ACHN (cell line): ENCODE measurements at places on chromosomes 1 and 21.
A peak's percentile ranks its signal among the peaks of the same experiment; 100 is the strongest.

DNA sequence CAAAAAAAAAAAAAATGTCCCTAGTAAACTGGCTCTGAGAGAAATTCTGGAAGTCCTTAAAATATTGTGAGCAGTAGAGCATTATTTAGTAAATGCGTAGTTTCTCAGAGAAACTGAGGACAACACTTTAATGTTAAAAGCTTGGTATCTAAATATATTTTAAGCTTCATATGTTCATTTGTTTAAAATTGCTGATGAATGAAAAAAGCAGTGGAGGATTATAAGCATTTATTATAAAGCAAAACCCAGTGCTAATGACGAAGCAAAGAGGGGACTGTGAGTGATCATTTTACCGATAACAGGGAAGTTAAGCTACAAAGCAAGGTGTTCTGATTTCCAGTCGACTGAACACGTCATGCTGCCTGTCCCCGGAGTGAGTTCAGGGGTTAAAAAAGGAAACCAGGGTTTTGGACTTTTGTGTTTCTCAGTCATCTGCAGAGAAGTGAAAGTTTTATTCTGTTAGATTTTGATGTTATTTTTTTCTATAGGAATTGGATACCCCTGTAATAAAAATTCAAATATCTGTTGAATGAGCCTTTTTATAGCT, 64.5 kb upstream of the SCCPDH start:
- no peak for DNase-seq

- DNase-seq = no peak
These were observed 125.3 kb upstream of the GREM2 start for GRCh38 chr1:240737298-240737697.

DNA sequence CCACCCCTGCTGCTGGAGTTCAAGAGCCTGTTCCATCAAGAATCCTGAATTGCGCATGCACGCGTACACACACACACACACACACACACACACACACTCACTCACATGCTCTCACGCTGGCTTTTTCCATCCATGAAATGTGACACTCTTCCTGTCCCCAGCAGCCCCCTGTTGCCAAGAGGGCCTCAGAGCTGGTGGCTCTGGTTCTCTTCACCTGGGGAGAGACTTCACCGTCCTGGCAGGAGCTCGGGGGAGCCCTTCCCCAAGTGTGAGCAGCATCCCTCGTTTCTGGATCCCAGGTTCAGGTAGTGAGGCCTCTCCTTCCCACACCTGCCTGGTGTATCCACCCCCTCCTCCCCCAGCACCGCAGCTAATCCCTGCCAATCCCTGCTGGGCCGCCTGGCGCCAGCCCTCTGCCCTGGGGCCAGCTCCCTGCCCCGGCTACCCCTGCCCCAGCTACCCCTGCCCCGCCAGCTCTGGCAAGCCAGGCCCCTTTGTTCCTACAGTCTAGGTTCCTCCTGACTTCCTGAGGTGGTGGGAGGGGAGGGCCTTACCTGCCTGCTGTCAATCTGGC, 9.9 kb downstream of the PLOD1 start:
- DNase-seq = no peak

GRCh38 chr1:179166663-179167417, 62.6 kb downstream of the ABL2 start:
- DNase-seq = no peak

GRCh38 chr1:3902111-3902511, 2.0 kb upstream of the C1orf174 start:
- DNase-seq = no peak

GRCh38 chr1:203148579-203148978, 21.1 kb downstream of the ADORA1 start:
- DNase-seq = no peak

- no peak for DNase-seq
These were observed 222.9 kb downstream of the COP1 start for GRCh38 chr1:175984057-175984812.

- DNase-seq = no peak
These were observed 274.0 kb upstream of the ADAMTS5 start for GRCh38 chr21:27240839-27241238.

- peak; percentile 27 for DNase-seq
These were observed 837 bp upstream of the DESI2 start for GRCh38 chr1:244651956-244652622.

DNA sequence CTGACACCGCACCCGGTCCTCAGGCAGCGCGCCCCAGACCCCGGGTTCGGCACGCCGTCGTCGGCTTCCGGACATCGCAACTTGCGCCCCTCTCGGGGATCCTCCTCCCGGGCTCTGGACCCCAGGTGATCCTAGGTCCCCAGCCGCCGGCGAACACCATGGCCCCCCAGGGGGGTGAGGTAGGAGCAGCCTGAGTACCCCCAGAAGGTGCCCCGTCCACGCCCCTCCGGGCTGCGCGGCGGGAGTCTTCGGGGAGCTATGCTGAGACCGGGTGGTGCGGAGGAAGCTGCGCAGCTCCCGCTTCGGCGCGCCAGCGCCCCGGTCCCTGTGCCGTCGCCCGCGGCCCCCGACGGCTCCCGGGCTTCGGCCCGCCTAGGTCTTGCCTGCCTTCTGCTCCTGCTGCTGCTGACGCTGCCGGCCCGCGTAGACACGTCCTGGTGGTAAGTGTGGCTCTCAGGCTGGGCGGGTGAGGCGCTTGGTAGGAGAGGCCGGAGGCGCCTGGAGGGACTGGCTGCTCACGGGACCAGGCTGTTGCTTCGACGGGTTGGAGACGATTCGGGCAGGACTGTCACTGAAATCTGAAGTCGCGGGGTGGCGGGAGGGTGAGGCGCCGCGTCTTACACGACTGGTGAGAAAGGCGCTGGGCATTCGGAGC, 367 bp downstream of the WNT2B start:
- DNase-seq = no peak

- DNase-seq = no peak
These were observed 94.0 kb downstream of the TMEM200B start for GRCh38 chr1:29029667-29030066.

DNA sequence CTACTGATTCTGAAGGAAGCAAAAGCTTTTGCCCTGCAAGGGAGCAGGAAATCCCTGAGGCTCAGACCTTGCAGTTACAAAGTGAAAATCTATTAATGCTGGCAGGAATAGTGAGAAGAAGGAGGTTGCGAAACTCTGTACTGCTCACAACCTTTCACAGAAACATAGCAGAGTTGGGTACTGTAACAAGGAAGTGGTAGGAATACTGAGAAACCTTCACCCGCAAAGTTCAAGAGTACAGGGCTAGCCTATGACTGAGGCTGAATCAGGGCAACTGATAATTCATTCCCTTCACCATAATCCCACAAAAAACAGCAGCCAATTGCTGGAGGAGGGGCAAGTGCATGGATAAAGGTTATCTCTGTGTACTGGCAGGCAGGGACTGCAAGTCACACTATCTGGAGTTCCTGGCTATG, 23.9 kb upstream of the KCTD3 start:
- DNase-seq = no peak

DNA sequence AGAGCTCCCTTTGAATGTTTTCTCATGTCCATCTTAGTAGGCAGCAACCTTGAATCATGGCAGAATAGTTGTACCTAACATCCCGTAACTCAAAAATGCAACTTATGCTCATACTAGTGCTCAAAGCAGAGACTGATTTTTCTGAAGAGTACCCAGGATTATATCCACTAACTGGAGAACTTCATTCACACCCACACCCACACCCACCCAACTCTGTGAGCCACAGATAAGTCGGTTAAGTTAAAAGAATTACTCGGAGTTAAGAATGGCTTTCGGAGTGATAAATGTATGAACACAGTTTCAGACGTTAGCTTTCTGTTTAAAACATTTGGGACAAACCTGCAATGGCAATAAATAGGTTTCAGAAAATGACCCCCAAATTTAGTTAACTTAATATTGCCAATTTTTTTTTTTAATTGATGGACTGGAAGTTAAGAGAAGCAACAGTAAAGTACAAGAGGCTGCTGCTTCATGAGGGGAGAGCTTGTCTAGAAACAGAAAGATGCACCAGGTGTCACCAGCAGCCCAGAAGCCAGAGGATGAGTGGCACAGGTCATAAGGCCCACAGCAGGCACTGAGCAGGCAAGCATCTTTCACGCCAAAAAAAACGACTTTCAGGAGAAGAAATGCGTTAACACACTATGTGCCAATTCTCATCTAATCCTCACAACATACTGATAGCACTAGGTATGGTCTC, 48.4 kb upstream of the C1orf198 start:
- DNase-seq = no peak

- peak; percentile 97 for DNase-seq
These were observed 42.5 kb upstream of the POFUT2 start for GRCh38 chr21:45330075-45330781.

- DNase-seq = no peak
These were observed 341.8 kb downstream of the NPHP4 start for GRCh38 chr1:5650283-5651026.

DNA sequence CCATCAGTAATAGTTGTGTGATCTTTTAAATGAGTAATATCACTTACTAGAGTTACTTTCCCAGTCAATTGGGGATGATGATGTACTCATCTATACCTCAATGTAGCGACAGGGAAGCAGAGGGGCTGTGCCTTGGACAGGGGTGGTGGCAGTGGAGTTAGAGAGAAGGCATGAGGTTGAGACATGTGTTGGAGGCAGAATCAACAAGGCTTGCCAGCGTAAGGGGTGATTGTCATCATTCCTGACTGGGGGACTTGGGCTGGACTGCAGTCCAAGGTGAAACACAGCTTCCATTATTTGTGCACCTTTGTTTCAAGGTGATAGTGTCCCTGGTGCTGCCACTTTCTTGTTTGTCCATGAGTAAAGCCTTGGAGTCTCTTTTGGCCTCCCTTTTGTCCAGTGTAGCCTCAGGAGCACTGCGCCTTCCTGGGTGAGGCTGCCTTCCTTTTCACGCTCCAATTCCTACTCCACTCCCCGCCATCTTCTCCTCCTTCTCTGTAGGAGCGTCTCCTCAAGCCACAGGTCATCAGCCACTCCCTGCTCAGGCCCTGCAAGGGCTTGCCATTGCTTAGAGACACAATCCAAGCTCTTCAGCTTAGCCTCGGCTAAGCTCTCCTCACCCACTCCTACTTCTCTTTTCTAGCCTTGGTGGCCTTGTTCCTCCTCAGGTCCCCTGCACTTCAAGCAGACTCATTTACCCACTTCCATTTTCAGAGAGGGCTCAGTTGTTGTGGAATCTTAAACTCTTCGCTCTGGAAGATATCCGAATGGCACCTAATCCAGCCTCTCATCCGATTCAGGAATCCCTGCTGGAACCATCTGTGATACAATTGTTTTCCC, 77.6 kb upstream of the CD34 start:
- DNase-seq = no peak

- no peak for DNase-seq
These were observed 85.9 kb downstream of the JAK1 start for GRCh38 chr1:64880449-64880848.

DNA sequence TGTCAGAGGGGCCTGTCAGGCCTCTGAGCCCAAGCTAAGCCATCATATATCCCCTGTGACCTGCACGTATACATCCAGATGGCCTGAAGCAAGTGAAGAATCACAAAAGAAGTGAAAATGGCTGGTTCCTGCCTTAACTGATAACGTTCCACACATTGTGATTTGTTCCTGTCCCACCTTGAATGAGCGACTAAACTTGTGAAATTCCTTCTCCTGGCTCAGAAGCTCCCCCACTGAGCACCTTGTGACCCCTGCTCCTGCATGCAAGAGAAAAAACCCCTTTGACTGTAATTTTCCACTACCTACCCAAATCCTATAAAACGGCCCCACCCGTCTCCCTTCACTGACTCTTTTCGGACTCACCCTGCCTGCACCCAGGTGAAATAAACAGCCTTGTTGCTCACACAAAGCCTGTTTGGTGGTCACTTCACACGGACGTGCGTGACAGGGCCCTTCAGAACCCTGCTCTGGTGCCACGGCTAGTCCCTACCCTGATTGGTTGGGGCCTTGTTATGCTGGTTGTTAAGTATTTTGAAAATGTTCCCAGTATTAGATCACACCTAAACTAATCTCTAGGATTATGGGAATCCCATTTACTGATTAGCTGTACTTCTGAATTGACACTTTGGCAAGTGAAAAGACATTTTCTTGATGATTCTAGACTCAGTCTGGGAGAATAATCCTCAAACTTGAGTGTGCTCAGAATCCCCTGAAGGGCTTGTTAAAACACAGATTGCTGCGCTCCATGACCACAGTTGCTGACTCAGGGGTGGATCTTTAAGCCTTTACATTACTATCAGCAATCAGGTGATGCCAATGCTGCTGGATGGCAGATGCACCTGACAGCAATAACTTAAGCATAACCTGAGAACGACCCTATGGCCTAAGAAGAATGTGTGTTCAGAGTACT, 28.8 kb upstream of the SPATA6 start:
- DNase-seq = no peak

DNA sequence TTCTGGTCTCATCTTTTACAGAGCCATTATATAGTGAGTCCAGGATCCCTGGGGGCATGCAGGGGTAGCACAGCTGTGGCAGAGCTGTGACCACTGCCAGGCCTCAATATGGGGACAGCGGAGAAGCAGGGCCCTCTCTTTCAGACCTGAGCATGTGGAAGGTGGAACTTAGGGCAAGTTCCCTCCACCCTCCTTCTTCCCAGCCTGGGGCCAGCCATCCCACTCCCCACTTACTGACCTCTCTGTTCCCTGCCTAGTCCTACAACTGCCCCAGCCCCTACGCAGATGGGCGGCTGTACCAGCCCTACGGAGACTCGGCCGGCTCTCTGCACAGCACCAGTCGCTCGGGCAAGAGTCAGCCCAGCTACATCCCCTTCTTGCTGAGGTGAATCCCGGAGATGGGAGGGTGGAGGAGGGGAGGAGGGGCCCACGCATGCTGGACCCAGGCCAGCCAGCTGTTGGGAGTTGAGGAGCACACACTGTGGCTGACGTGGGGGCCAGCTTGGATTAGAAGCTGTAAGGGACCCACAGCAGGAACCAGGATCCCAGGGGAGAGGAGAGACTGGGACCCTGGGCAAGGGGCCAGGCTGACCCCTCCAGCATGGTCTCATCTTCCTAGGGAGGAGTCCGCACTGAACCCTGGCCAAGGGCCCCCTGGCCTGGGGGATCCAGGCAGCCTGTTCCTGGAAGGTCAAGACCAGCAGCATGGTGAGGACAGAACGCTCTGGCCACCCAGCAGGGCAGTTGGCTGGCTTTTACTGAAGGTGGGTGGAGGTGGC, 10.7 kb downstream of the PSRC1 start:
- no peak for DNase-seq

DNA sequence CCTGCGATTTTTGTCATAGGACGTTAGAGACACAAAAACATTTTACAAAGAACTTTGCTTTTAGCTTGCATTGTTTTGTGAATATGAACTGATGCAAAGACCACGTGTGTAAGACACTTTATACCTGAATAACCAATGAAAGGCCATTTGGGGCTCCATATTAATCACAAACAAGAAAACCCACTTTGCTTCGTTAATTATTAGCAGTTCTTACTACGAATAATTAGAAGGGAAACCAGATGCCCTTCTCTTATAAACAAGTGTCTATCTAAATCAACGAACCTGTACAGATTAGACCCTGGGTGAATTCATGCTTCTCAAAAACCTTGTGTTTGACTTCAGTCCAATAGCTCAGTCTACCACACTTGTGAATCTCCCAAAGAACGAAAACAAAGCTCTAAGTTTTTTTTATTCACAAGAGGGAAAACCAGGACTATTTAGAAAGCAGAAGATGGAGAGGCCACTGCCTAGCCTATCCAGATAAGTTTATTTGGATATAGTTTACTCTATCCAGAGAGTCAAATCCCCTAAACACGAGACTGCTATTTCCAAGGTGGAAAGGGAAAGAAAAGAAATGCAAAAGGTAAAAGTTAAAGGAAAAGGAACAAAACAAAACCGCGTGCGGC, 897 bp downstream of the CYYR1 start:
- DNase-seq = no peak
